ENCODE measurements at places on chromosomes 3 and 15. TPM values are rescaled to one million over a fixed set of nuclear protein-coding genes. Genes with fewer than 3 reads are reported as not detected.

GRCh38 chr3:4724051-4724629 is 231.0 kb downstream of the ITPR1 start:
- DNase-seq = no peak

KLHL18 gene
- 30.4 TPM for total RNA-seq

MYL3 gene
- total RNA-seq = not detected

FANCD2OS gene
- total RNA-seq = not detected

LOXL1 gene
- 206 TPM for total RNA-seq

Measured in MG63 (cell line).